C1 segment of cervical spinal cord (tissue), 14 donors: ENCODE measurements at places on chromosomes 1 and 21.
A peak's percentile ranks its signal among the peaks of the same experiment; 100 is the strongest.

GRCh38 chr1:20137055-20137454 is 2.1 kb upstream of the PLA2G2F start:
- DNase-seq = no peak

GRCh38 chr21:18142655-18143054 is 102.0 kb upstream of the CHODL start:
- no peak for DNase-seq

GRCh38 chr1:77322061-77322900 is 40.5 kb downstream of the AK5 start:
- DNase-seq = no peak

- DNase-seq = no peak
Observed at GRCh38 chr1:87956072-87956471, 627.4 kb downstream of the LMO4 start.

- DNase-seq = no peak
Observed at GRCh38 chr1:162662013-162662412, 29.7 kb downstream of the DDR2 start.

DNA sequence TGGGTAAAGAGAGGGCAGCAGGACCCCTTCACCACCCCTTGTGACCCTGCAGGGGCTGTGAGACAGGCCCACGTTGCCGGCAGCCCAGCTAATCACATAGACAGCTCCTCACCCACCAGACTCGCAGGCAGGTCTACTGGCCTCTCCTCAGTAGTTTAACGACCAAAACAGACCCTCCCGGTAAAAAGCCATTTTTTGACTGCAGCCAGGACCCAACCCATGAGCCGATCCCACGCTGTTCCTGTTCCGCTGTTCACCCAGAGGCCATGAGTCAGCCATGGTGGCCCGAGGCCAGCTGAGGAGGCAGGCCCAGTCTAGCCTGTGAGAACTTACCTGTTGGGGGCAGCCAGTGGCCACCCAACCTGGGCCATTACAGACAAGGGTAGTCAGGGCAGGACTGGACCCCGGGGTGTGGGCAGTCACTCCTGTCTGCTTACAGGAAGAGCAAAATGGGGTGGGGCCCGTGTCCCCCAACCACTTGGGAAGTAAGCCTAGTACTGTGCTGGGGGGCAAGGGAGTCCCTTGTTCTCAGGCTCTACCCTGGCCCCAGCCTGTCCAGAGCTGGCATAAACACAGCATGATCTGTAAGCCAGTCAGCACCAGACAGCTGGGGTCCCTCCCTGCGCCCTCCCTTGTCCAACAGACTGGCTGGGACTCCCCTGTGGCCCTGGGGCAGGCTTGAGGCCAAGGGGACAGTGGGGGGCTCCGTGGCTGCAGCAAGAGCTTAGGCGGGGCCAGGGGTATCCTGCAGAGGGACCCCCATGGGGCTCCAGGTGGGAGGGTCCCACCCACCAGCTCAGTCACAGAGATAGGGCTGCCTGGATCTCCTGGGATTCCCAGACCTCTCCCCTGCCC is 61.9 kb downstream of the WNT9A start:
- no peak for DNase-seq

DNA sequence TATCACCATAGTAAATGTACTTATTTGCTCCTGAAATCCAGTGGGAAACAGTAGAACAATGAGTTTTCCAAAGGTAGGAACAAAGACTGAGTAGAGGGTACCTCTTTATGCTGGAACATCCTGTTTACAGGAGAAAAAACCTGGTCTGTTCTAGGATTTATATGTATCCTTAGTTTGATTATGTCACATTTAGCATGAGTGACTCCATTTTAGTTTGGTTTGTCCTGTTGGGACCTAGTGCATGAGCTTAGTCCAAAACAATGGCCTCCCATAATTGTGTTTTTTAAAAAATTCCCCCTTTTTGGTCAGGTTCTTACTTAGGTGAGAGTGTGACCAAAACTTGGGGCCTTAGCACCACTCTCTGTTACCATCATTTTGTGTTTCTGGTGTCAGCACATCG is 3.5 kb upstream of the MRPL55 start:
- DNase-seq = no peak

- DNase-seq = no peak
Observed at GRCh38 chr1:50681931-50682330, 258.7 kb upstream of the DMRTA2 start.

DNA sequence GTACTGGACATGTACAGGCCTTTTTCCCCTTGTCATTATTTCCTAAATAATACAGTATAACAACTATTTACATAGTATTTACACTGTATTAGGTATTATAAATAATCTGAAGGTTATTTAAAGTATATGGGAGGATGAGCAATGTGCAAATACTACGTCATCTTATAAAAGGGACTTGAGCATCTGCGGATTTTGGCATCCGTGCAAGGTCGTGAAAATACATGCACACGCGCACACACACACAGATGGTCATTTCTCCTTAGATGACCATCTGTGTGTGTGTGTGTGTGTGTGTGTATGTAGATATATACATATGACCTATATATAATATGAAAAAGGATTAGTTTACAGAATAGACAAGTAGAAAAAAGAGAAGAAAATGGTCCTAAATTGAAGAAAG is 15.4 kb downstream of the ALG14 start:
- DNase-seq = no peak

GRCh38 chr21:14070968-14071367 is 139.8 kb downstream of the LIPI start:
- DNase-seq = no peak

- DNase-seq = no peak
Observed at GRCh38 chr1:27551953-27552312, 52.0 kb downstream of the AHDC1 start.

DNA sequence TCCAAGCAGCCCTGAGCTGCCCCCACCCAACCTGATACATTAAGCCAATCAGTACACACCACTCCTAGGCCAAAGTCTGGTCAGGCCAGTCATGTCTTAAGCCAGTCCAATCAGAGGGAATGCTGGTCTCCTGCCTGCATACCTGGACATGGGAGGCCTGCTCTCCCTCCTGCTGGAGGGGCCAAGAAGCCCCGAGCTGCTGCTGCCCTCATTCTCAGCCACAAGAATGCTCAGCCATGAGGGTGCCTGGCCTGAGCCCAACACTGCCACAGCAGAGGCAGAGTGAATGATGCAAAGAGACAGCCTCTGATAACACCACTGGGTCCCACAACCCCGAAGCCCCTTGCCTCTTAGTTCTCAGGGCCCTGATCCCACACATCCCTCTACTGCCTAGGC is 23.0 kb downstream of the CHD5 start:
- no peak for DNase-seq

- no peak for DNase-seq
Observed at GRCh38 chr1:227343727-227344551, 25.6 kb upstream of the CDC42BPA start.

- no peak for DNase-seq
Observed at GRCh38 chr21:34135330-34135729, 62.0 kb downstream of the MRPS6 start.

DNA sequence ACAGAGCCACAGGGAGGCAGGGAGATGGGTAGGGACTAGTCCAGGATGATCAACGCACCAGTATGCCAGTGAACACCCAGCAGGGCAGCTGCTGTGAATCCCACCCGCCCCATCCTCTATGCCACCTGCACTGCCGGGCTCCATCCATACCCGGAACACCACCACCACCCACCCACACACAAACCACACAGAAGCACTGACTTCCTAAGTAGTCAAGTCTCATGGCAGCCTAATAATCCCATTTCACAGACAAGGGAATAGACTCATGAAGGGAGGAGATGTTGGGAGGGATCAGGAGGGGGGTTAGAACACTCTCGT is 6.3 kb downstream of the DRAXIN start:
- DNase-seq = no peak

- no peak for DNase-seq
Observed at GRCh38 chr1:59605184-59605583, 209.6 kb upstream of the HOOK1 start.

DNA sequence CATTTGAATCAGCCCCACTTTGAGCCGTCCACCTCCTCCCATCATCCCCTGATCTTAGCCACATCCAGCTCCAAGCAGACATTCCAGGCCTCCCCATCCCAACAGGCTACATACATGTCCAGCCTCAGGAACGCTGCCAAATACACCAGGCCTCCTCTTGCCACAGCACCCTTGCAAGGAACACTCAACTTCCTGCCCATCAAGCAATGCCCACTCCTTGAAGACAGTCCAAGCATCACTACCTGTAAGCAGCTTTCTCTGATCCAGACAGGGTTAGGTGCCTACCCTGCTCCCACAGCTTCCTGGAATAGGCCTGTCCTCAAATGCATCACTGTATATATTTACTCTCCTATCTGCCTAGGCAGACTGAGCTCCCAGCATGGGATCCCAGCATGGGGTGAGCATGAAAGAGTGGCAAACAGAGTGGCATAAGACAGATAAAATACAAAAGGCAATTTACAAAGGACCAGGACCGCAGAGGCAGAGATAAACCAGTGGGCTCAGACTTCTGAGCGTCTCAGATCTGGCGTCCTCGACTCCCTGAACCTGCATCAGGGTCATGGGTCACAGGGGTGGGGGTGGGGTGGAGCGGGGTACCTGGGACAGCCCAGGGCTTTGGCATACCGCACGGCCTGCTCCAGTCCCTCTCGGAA is 816 bp downstream of the HYI start:
- peak; percentile 58 for DNase-seq

DNA sequence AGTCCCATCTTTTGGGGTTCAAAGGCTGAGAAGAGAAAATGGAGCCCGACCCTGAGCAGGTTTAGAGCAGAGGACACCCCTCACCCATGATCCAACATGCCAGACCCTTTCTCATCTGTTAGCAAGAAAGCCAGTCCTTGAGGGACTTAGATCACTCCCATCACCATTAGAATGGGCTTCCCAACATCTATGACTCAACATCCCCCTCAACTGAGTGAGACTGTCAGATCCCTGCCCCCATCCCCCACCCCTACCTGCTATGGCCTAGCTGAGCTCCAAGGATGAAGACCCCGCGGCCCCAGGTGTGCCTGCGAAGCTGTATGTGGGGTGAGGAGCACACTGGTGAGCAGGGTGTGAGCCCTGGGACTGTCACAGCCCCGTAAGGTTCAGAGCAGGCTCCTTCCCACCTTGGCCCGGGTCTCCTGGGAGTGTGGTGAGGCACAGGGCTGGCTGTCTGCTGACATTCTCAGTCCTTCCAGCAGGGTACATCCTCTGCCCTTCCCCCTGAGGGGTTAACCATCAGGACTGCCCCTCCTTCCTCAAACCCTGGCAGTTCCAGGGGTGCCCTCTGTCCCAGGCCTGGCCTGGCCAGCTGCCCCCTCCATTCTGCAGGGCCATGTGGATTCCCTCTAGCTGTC is 21.4 kb upstream of the BLACAT1 start:
- DNase-seq = no peak

DNA sequence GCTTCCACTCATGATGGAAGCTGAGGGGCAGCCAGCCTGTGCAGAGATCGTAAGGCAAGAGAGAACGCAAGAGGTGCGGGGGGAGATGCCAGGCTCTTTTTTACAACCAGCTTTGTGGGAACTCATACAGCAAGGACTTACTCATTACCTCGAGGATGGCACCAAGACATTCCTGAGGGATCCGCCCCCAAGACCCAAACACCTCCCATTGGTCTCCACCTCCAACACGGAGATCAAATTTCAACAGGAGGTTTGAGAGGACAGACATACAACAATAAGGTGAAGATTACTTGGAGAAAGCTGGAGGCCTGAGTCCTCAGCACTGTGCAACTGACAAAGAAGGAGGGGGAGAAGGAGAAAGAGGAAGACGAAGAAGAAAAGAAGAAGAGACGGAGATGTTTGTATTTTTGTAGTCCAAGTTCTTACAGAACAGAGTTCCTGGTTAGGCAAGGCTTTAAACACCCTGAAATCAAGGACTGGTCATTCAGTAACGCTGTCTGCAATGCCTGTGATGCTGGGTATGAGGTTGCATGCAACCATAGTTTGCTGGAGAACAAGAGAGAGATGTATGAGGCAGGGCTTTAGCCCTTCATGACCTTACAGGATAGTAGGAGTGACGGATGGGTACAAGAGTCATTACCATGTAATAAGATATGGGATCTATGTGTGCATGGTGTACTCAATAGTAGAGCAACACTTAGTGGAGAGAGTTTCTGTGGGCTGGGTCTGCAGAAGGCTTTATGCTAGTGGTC is 19.7 kb upstream of the GALNT2 start:
- no peak for DNase-seq

DNA sequence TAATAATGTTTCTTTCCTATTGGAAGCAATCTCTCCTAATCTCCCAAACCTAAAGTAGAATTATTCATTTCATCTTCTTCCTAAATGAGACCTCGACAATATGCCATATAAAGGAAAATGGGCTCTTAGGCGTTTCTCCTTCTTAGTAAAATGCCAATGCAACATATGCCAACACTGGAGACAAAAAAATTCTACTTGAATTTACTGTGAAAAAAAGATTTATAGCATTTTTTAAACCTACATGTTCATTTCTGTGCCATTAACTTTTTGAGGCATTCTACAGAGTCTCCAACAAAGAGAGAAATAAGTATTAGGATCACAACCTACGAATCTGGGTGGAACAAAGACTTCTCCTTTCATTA is 1.3 kb downstream of the WDR47 start:
- DNase-seq = no peak

DNA sequence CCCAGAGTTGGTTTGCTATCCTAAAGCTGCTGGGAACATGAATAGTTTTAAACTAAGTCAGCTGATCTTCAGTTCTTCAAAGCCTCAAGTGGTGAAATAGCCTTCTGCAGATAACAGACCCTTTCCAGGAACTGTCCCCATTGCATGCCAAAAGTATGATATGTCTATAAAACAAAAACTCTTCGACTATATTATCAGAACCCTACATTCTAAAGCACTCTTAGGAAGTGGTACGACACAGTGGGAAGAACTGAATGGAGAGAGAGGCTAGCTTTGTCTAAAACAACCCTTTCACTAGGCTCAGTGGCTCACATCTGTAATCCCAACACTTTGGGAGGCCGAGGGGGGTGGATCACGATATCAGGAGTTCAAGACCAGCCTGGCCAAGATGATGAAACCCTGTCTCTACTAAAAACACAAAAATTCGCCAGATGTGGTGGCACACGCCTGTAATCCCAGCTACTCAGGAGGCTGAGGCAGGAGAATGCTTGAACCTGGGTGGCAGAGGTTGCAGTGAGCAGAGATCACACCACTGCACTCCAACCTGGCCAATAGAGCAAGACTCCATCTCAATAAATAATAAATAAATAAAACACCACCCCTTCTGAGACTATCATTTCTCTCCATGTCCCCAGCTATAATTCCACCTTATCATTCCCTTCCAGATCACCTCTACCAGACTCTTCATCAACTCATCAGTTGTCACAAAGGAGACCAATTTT is 2.2 kb upstream of the FRRS1 start:
- DNase-seq = no peak

- DNase-seq = no peak
Observed at GRCh38 chr21:14259747-14260146, 43.8 kb downstream of the RBM11 start.

GRCh38 chr1:11026052-11026451 is 13.6 kb downstream of the TARDBP start:
- DNase-seq = no peak

- no peak for DNase-seq
Observed at GRCh38 chr21:33040215-33040614, 14.5 kb downstream of the OLIG2 start.

GRCh38 chr1:15414445-15414983 is 4.8 kb downstream of the EFHD2 start:
- DNase-seq = no peak
